ENCODE measurements at places on chromosomes 3 and 15.
A peak's percentile ranks its signal among the peaks of the same experiment; 100 is the strongest.

DNA sequence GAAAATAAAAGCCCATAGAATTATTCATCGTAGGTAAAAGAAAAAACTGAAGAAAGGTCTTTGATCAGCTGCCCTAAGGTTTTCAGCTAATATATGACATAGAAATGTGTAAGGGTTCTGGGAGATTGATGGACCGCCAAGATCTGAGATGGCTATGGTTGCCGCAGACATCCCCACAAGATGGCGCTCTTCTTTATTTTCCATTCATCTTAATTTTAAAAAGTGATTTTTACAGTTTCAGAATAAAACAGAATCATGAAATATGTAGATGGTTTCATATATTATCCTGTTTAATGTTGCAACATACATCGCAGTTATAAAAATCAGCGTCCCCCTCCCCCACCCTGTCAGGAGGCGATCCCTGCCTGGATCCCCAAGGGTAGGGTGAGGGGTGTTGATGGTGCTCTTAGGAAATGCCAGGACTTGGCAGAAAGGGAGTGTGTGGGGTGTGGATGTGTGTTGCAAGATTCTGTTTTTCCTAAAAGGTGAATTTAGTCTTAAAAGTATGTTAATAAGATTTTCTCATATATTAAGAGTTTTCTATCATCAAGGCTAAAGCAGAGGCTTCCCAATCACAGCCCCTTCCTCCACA lies 68.8 kb downstream of the ANXA2 start:
- DNase-seq = peak; percentile 28

GRCh38 chr15:101242160-101242998 lies 9.5 kb downstream of the CHSY1 start:
- DNase-seq = peak; percentile 80

DNA sequence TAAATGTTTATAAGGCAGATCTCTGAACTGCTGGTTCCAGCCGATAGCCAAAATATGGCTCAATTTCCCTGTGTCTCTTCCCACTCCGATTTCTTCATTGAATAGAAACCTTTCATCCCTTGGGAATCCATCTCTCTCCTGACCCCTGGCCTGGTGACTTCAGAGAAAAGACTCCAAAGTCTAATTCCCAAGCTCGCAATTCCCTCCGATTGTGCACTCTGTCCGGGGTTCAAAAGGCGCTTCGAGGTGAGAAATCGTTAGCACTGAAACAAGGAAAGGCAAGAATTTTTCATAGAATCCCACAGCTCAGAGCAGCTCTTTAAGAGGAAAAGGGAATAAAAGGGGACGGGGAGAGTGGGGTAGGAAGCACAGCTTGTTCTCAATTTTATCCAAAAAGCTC lies 18.4 kb upstream of the RAD18 start:
- no peak for DNase-seq

GRCh38 chr15:68187559-68187958 lies 17.6 kb downstream of the CALML4 start:
- DNase-seq = no peak

GRCh38 chr3:10305331-10305902 lies 12.7 kb upstream of the GHRL start:
- DNase-seq = no peak

GRCh38 chr3:167858865-167859264 lies 123.3 kb downstream of the SERPINI1 start:
- DNase-seq = no peak

GRCh38 chr15:89108835-89109234 lies 20.6 kb downstream of the ABHD2 start:
- DNase-seq = no peak

GRCh38 chr15:84079885-84080777 lies 155.4 kb upstream of the GOLGA6L4 start:
- DNase-seq = peak; percentile 3

DNA sequence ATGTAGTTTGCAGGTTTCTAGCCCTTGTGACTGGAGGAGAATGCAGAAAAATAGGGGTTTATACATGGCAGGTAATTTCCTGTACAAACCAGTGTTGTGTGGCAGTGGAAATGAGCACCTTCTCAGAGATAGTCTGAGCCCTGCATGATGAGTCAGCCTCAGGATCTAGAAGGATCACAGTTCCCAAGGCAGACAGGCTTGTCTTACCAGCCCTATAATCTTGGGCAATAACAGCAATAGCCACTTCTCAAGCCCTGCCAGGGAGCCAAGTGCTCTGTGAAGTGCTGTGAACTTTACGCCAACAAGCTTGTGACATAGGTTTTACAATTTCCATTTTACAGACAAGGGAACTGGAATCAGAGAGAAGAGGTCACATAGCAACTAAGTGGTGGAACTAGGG lies 89.4 kb downstream of the CD47 start:
- no peak for DNase-seq

DNA sequence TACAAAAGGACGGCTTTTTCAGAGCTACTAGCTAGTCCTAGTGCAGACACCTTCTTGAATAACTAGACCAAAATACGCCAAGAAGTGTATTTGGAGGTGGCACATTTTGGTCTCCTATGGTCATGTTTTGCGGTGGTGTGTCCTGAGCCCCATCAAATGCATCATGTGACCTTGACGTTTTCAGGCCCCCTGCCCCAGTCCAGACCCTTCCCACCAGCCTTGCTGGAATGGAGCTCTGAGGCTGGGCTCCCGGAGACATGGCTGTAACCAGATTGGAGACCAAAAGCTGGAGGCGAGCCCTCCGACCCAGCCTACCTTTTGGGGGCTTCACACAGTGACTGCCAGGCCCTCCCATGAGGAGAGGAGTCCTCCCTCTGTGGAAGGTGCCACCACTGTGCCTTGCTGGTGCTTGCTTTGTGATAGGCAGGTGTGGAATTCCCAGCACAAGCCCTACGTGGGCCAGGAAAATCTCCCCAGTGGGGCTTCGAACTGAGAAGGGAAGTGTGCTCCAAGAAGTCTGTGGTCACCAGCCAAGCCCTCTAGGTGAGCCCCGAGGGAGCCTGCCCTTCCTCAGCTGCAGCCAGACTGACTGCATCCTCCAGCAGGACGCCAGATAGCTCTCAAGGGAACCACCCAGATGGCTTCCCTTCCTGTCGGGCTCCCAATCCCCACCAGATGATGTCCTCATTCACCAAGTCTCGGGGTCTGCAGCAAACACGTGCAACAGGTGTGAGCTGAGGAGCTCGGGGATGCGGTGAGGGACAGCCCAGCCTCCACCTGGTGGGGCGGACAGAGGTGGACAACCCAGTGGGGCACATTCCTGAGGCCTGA lies 126.2 kb downstream of the ASB7 start:
- no peak for DNase-seq

DNA sequence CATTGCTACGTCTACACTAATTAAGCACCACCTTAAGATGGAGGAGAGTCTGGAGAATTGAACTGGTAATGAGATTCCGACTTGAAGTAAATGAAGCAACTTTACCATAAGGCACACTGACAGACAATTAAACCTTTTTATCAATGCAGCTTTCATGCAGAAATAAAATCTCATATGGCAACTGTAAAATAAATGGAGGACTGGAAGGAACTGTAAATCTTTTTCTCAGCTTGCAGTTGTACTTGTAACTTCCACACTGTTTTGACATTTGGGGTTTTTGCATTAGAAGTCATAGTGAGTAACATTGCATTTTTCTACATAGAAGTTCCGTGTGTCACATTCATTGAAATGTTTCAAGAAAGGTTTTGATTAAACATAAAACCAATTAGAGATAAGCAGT lies 705.3 kb downstream of the NLGN1 start:
- no peak for DNase-seq

DNA sequence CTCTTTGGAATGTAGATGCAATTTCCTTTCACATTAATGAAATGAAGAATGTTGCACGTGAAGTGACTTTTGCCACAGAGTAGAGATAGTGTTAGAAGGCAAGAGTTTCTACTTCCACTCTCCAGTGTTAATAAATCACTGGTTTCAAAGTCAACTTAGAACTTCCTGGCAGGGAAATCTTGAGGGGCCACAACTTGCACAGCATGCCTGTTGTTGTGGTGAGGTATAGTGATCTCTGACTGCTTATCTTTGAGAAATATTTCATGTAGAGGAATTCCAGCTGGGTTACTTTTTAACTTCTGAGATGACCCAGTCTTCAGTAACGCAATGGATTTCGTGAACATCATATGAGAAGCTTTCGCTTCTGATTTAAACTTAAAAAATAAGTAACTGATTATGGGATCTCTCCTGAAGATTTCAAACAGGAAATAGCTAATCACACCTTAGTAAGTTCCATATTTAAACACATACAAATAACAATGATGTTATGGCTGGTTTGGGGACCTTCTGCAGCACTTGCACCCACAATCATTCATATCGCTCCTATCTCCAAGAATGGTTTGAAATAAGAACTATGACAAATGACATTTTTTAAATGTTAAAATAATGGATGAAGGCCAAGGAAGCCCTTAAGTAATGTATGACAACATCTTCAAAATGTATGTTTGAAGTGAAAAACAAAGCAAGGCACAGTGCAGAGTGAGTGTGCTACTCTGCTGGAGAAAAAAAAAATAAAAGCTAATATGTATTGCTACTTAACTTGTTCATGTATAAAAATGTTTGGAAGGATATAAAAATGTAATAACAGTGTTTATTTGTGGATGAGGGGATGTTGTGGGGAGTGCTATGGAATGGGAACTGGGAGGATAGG lies 726.5 kb upstream of the NECTIN3 start:
- no peak for DNase-seq

Measured in CD4-positive, alpha-beta T cell treated with Interleukin-4 for 4 hours (primary cell).